IMR-90 (cell line): ENCODE measurements at places on chromosomes 1 and 21. TPM values are rescaled to one million over a fixed set of nuclear protein-coding genes. Genes with fewer than 3 reads are reported as not detected.
A peak's percentile ranks its signal among the peaks of the same experiment; 100 is the strongest.

GRCh38 chr1:168923521-168924136 is 182.9 kb upstream of the ATP1B1 start:
- 0 out of 2 replicates have a peak, but pooled peaks cover 2% of the 10 kb centered on the region for H3K4me1 ChIP-seq
- no peak overlapping the region for H3K4me3 ChIP-seq
- DNase-seq = no peak
- no peak overlapping the region for H3K27ac ChIP-seq
- H3K27me3 ChIP-seq = no peaks in the 10 kb centered on the region

GRCh38 chr1:91768786-91769725 is 116.9 kb downstream of the TGFBR3 start:
- peak; percentile 80 for DNase-seq
- H3K27ac ChIP-seq = no peak overlapping the region
- H3K4me1 ChIP-seq = peaks cover 1% of the 10 kb centered on the region; the same call in 1 of the 2 replicates
- H3K27me3 ChIP-seq = no peaks in the 10 kb centered on the region
- H3K36me3 ChIP-seq = peaks cover 2% of the 10 kb centered on the region; the same call in 1 of the 2 replicates

DNA sequence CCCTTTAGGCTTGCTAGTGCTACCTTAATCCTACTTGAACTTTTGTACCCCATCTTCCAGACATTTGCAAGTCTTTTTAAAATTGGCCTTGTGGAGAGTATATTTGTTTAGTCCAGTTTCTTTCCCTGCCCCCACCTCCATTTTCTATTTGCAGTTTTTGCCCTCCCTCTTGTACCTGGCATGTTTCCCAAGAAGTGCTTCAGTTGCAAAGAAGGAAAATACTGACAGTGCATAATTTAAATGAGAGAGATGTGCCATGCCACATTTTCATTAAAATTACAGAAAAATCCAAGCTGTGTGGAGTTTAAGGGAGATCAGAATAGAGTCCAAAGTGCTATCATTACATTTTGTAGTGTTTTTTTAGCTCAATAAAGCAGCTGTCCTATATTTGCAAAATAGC is 150.0 kb upstream of the ADGRL2 start:
- peaks cover 1% of the 10 kb centered on the region; the same call in 1 of the 2 replicates for H3K27me3 ChIP-seq
- no peak overlapping the region for H3K4me3 ChIP-seq
- no peaks in the 10 kb centered on the region for H3K4me1 ChIP-seq
- DNase-seq = no peak
- no peaks in the 10 kb centered on the region for H3K36me3 ChIP-seq

Gene C1orf185
- not detected in 2 replicates for total RNA-seq

DNA sequence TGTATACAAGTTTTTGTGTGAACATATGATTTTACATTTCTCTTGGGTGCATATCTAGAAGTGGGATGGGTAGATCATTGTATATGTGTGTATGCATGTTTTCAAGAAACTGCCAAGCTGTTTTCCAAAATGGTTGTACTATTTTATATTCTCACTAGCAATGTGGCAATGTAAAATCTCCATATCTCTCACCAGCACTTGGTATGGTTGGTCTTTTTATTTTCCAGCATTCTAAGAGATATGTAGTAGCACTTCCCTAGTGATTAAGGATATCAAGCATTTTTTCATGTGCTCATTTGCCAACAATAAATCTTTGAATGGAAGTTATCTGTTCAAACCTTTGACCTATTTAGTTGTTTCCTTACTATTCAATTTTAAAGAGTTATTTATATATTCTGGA is 310.7 kb downstream of the ZNF326 start:
- H3K36me3 ChIP-seq = no peaks in the 10 kb centered on the region
- no peak overlapping the region for H3K4me3 ChIP-seq
- no peaks in the 10 kb centered on the region for H3K27me3 ChIP-seq
- DNase-seq = no peak
- H3K27ac ChIP-seq = no peak overlapping the region

DNA sequence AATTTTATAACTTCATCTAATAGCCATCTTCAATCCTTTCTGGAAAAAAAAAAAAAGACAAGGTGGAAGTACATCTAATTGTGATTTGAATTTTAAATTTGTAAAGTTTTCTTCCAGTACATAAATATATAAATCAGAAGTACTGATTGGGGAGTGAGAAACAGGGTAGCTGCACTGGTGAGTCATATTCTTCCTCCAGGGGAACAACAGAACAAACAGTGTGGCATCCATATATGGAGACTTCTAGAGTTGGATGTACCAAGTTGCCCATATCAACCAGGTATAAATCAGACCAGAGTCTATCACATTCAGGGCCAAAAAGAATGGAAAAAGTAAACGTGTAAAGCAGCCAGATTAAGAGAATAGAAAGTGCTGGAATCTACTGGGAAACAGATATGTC is 66.0 kb upstream of the NRIP1 start:
- H3K27me3 ChIP-seq = peaks cover 3% of the 10 kb centered on the region; the same call in 1 of the 2 replicates
- no peaks in the 10 kb centered on the region for H3K4me1 ChIP-seq
- no peak for DNase-seq
- H3K27ac ChIP-seq = no peak overlapping the region
- no peaks in the 10 kb centered on the region for H3K36me3 ChIP-seq

- H3K4me3 ChIP-seq = no peak overlapping the region
- H3K36me3 ChIP-seq = no peaks in the 10 kb centered on the region
- H3K27me3 ChIP-seq = peaks cover 9% of the 10 kb centered on the region
These were observed 34.1 kb downstream of the CLCA1 start for GRCh38 chr1:86502721-86503405.

Gene TMIGD3
- total RNA-seq = under 0.01 TPM in 1 of 2 replicates, not detected in the other

GRCh38 chr1:93716941-93717368 is 35.3 kb upstream of the BCAR3 start:
- H3K27me3 ChIP-seq = no peaks in the 10 kb centered on the region
- DNase-seq = peak; percentile 53
- no peaks in the 10 kb centered on the region for H3K36me3 ChIP-seq
- no peak overlapping the region for H3K4me3 ChIP-seq
- H3K4me1 ChIP-seq = peaks cover 4% of the 10 kb centered on the region

DNA sequence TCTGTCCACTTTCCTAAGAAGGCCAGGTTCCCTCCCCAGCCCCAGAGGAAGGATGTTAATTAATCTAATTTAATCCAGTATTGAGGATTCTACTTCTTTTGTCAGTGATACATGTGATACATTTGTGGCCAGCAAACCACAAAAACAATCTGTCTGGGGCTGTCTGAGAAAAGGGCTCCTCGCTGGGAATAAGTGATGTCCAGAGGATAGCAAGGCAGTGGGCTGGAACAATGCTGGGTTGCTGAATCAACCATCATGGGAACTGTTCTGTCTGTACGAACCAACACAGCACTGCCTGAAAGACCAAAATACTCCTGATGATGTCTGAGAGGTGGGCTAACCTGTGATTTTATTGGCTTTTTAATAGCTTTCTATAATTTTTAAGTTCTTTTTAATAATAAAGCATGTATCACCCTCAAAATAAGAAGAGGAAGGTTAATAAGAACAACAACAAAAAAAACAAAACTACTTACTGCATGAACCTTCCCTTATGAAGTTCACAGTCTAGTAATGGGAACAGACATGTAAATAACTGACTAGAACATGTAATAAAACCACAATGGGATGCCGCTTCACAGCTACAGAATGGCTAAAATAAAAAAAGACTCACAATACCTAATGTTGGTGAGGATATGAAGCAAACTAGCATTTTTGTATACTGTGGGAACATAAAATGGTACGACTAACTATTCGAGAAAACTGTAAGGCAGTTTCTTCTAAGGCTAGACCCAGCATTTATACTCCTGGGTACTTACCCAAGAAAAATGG is 11.4 kb upstream of the ADAR start:
- no peaks in the 10 kb centered on the region for H3K27me3 ChIP-seq
- no peak overlapping the region for H3K27ac ChIP-seq
- peaks cover 5% of the 10 kb centered on the region for H3K4me1 ChIP-seq
- DNase-seq = no peak

Gene ZBTB8OS
- 31.0 and 59.2 TPM in 2 replicates for total RNA-seq

GRCh38 chr1:64453688-64454087 is 16.2 kb upstream of the CACHD1 start:
- no peaks in the 10 kb centered on the region for H3K4me1 ChIP-seq
- no peak overlapping the region for H3K27ac ChIP-seq
- no peak for DNase-seq
- H3K27me3 ChIP-seq = peaks cover 2% of the 10 kb centered on the region; the same call in 1 of the 2 replicates
- no peak overlapping the region for H3K4me3 ChIP-seq

DNA sequence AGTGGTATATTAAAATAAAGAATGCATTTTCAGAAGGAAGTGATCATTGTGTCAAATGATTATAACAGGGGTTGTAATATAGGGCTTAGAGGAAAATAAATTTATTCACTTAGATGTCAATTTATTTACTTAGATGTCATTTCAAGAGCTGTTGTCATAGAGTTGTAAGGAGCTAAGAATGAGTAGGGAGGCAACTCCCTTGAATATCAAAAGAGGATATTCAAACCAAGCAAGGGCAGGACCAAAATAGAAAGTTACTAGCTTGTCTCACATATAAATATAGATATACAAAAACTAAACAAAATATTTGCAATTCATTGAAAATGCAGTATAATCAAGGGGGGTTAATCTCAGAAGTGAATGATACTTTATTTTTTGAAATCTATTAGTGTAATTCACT is 16.0 kb upstream of the RASAL2 start:
- no peaks in the 10 kb centered on the region for H3K27me3 ChIP-seq
- DNase-seq = no peak
- H3K4me3 ChIP-seq = no peak overlapping the region
- H3K27ac ChIP-seq = no peak overlapping the region

DNA sequence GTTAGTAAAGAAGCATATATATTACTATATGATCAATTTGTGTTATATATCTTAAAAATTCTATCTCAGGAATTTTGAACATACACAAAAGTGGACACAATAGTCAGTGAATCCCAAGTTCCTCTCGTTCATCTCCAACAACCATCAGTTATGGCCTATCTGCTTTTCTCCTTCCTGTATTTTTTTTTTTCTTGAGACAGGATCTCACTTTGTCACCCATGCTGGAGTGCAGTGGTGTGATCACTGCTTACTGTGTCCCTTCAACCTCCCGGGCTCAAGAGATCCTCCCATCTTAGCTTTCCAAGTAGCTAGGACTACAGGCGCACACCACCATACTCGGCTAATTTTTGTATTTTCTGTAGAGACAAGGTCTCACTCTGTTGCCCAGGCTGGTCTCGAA is 9.4 kb downstream of the SPEN start:
- peaks cover 2% of the 10 kb centered on the region; the same call in 1 of the 2 replicates for H3K4me1 ChIP-seq
- no peak for DNase-seq
- H3K27ac ChIP-seq = no peak overlapping the region
- H3K36me3 ChIP-seq = no peaks in the 10 kb centered on the region
- H3K4me3 ChIP-seq = no peak overlapping the region

- H3K27me3 ChIP-seq = no peaks in the 10 kb centered on the region
- H3K4me1 ChIP-seq = peaks cover 39% of the 10 kb centered on the region
- peak overlapping the region; percentile 19; the same call in 1 of the 2 replicates for H3K27ac ChIP-seq
- peak; percentile 28 for DNase-seq
- no peak overlapping the region for H3K4me3 ChIP-seq
These were observed 182.6 kb upstream of the EDN2 start for GRCh38 chr1:41666981-41667631.

- H3K27ac ChIP-seq = no peak overlapping the region
- no peaks in the 10 kb centered on the region for H3K36me3 ChIP-seq
- H3K27me3 ChIP-seq = peaks cover 2% of the 10 kb centered on the region; the same call in 1 of the 2 replicates
- no peak overlapping the region for H3K4me3 ChIP-seq
- no peaks in the 10 kb centered on the region for H3K4me1 ChIP-seq
These were observed 313.0 kb downstream of the PLPP3 start for GRCh38 chr1:56266359-56266758.

- H3K4me3 ChIP-seq = no peak overlapping the region
- no peaks in the 10 kb centered on the region for H3K4me1 ChIP-seq
- DNase-seq = no peak
These were observed 1280.9 kb downstream of the KCNT2 start for GRCh38 chr1:195327361-195327760.

DNA sequence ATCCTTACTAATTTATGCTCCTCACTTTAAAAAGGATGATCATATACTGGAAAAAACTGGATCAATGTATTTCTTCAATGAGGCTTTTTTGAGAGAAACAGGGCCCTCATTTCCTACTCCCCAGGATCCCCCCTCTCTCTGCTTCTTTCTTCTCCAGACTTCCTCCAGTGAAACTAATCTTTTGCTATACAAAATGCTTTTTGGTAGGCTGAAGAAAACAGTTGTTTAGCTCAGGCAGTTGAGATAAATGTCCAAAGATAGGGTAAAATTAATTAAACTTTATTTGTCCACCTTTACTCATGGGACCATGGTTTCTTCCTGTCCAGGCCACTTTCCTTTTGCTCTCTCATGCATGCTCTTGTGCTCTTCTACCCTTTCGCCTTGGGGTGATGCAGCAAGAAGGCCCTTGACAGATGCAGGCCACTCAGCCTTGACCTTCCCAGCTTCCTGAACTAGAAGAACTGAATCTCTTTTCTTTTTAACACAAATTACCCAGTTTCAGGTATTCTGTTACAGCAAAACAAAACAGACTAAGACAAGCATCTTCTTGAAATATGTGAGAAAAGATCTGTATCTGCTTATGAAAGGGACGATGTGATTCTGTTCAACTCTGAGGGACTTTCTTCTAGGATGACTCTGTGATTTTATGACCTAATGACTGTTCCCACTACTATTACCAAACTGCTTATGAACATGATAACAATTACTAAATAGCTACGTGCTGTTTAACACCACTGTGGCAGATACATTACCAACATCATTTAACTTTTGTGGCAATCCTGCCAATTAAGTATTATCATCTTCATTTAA is 63.7 kb downstream of the NVL start:
- H3K27ac ChIP-seq = no peak overlapping the region
- H3K4me1 ChIP-seq = no peaks in the 10 kb centered on the region; the same call in 1 of the 2 replicates
- H3K36me3 ChIP-seq = peaks cover 16% of the 10 kb centered on the region
- no peak overlapping the region for H3K4me3 ChIP-seq

DNA sequence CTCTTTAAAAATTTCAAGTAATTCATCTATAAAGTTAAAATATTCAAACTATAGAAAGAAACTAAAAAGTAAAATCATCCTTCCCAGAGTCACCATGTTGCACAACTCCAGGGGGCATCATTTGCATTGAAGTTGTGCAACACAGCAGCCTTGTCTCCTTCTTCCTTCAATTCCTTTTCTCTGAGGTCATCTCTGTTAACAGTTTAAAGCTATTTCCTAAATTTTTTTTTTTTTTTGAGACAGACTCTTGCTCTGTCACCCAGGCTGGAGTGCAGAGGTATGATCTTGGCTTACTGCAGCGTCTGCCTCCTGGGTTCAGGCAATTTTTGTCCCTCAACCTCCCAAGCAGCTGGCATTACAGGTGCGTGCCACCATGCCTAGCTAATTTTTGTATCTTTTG is 7.1 kb downstream of the RHBG start:
- H3K27me3 ChIP-seq = peaks cover 25% of the 10 kb centered on the region
- H3K4me1 ChIP-seq = peaks cover 2% of the 10 kb centered on the region; the same call in 1 of the 2 replicates
- no peak overlapping the region for H3K27ac ChIP-seq
